Bronchial epithelial cell (primary cell): ENCODE measurements at places on chromosomes 12 and 14. TPM values are rescaled to one million over a fixed set of nuclear protein-coding genes. Genes with fewer than 3 reads are reported as not detected.

DNA sequence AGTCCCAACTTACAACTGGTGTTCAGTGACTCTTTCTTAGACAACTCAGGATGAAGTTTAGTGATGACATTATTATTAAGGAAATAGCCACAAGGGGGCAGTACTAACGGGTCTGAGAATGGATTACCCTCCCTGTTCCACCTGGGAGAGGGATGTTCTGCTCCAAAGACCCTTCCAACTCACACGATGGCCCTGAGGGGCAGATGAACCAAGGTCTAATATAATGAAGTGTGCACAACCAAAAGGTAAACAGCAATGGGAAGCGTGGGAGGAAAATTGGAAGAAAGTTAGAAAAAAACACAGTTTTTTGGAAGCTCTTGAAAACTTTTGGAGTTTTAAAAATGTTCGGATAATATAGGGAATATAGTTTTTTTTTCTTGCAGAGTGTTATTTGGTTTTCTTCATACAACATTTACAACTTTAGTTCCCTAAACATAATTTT, 24.0 kb downstream of the FGF6 start:
- peak; percentile 38 for DNase-seq

- DNase-seq, result no peak
These were observed 25.8 kb downstream of the PPP2R5E start for GRCh38 chr14:63517354-63517753.

The TPPP2 gene
- not detected in 2 replicates for total RNA-seq

- DNase-seq, result no peak
These were observed 12.3 kb downstream of the CDK17 start for GRCh38 chr12:96387981-96388380.

DNA sequence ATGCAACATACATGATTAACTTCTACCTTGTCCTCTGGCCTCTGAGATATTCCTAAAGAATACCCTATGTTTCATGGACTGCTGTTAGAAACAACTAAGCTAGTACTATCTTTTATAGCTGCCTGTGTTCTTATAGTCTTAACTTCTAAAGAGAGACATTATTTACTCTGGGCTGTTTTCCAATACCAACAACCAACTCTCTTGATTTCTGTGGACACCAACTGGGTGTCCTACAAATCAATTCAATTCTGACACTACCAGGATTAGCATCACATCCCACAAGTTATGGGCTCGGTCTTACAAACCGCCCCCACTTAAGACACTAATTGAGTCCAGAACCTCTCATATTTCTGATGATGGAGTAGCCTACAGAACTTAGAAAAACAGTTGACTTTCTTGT, 8.3 kb downstream of the XPOT start:
- DNase-seq, result no peak

DNA sequence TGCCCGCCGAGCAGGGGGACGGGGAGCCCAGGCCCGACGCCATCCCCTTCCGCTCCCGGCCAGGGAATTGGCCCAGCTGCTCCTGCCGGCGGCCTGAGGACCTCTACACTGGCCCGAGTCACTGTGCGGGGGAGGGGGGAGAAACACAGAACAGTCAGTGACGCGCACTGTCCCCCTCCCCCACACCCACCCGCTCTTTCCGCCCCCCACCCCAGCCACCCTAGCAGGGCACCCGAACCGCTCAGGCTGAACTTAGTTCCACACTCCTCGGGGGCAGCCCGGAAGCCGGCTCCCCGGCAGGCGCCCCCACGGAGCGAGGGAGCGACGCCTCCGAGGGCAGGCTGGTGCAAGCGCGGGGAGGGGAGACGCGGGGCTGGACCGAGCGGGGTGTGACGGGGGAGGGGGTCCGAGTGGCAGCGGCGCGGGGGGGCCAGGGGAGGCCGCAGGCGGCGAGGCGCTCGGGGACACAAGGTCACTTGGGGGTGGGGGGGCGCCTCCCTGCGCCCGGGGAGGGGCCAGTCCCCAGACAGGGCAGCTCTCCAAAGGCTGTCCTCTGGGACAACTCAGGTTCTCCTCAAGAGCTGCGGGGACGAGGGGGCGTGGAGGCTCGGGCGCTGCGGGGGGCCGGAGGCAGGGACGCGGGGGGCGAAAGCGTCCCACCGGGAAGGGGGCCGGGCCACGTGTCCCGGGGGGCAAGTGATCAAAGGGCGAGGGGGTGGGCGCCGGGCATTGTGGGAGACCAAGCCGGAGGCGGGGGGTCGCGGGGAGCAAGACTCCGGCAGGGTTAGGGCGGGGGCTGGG, 648 bp downstream of the CHD4 start:
- DNase-seq, result no peak

- no peak for DNase-seq
These were observed 15.3 kb downstream of the COQ10A start for GRCh38 chr12:56282030-56282429.

DNA sequence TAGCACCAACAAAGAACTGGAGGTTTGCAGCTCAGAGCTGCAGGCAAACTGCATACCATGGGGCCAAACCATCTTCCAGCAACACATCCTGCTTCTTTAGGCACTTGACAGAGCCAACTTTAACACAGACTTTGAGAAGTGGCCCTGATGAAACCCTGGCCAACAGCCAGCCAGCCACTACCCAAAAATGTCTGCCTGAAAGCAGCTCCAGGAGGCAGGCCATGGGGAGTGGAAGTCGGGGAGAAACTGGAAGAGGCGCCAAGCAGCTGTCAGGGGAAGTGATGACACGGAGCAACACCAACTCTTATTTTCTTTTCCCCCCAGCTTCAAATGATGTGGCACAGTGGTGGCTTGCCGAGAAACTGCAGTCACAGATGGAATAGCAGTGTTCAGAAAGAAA, 110.9 kb upstream of the PLXNC1 start:
- DNase-seq, result no peak

GRCh38 chr14:60197629-60198303, 32.6 kb upstream of the DHRS7 start:
- peak; percentile 49 for DNase-seq

The TNFAIP2 gene
- total RNA-seq, result 5.3 and 21.1 TPM in 2 replicates

- DNase-seq, result no peak
These were observed 138.3 kb downstream of the APAF1 start for GRCh38 chr12:98783420-98783819.

- no peak for DNase-seq
These were observed 682.4 kb downstream of the DIO2 start for GRCh38 chr14:79528828-79529416.

The PTPN21 gene
- 6.1 and 7.6 TPM in 2 replicates for total RNA-seq

GRCh38 chr12:80681287-80681686, 26.1 kb upstream of the MYF6 start:
- DNase-seq, result no peak

GRCh38 chr12:75190846-75191245, 18.8 kb downstream of the KCNC2 start:
- DNase-seq, result peak; percentile 84

GRCh38 chr14:95711476-95712176, 2.3 kb downstream of the TCL1A start:
- DNase-seq, result no peak

- peak; percentile 22 for DNase-seq
These were observed 147.0 kb downstream of the SLC16A7 start for GRCh38 chr12:59742841-59743240.

The KLRB1 gene
- total RNA-seq, result not detected in 2 replicates

- no peak for DNase-seq
These were observed 6.8 kb upstream of the KANSL2 start for GRCh38 chr12:48688836-48689235.

DNA sequence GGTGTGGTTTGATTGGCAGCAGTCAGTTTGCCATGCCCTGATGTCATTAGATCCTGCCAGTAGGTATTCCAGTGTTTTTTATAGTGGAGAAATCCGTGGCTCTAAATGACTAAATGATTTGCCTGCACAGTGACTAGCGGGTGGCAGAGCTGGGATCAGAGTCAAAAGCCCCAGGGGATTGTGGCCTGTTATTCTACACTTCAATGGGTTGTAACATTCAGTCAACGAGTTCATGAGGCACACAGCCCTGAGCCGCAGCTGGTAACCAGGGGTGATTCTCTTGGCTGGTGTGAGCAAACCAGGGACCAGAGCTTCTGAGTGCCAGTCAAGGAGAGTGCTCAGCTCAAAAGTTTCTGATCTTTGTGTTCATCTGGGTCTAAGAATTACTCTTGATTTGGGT, 1.8 kb downstream of the MYH6 start:
- no peak for DNase-seq

DNA sequence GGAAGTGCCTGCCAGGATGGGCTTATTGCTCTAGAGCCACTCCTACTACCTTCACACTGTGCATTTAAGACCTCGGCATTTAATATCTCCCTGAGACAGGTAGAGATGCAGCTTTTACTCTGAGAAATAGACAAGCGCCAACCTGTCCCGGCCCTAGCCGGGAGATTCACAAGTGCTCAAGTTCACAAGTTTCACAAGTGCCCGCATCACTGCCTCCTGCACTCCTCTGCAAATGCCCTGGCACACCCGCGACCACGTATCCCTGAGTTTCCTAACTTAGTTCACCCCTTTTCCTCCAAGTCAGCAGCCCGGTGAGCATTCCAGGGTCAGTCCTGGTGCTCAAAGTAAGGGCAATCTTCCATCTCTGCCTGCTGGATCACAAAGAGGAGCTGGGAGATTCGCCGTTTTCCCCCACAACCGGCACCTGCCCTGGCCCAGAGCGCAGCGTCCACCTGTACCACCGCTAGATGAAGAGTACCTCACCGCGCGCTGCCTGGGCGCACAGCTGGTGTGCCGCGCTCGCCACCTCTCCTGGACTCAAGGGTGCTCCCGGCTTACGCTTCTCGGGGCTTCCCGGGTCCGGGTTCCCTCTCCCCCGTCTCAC, 5.0 kb upstream of the SLC38A4 start:
- peak; percentile 61 for DNase-seq

DNA sequence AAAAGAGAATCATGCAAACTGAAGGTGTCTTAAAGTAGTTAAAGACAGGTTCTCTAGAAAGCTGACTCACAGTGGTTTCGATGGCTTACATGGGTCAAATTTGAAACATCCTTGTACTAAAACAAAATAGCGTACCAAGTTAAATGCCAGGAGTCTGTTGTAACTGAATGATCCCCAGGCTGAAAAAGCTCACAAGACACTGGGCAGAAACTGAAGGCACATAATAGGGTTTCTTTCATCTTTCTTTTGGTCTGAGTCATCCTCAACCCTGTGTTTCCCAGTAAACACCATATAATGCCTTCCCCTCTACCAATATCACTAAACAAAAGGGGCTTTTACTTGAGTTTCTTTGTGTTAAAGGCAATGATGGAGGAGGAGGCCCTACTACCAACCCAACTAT, 12.8 kb downstream of the ZFYVE1 start:
- no peak for DNase-seq

The GDF3 gene
- total RNA-seq, result not detected in 2 replicates

The TMPRSS12 gene
- total RNA-seq, result not detected in 2 replicates

The GARIN6 gene
- total RNA-seq, result not detected in 2 replicates

DNA sequence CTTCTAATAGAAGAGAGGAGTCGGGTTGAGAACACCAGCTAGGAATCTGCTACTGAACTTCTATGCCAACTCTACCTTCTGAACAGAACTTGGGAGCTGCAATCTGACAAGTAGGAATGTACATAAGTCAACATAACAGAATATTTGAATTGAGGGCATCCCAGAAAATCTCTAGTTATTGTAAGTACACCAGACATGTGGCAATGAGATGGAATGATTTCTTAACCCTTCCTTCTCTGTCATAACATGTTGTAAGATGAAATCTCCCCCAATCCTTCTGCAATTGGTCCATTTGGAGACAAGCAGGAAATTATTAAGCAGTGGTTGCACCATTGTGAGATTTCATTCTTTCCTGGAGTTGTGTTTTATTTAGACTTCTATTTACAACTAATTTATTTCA, 68.7 kb upstream of the TMPO start:
- peak; percentile 80 for DNase-seq

The TAS2R9 gene
- not detected in 2 replicates for total RNA-seq

The GPR132 gene
- 0.13 TPM in 1 of 2 replicates, not detected in the other for total RNA-seq

DNA sequence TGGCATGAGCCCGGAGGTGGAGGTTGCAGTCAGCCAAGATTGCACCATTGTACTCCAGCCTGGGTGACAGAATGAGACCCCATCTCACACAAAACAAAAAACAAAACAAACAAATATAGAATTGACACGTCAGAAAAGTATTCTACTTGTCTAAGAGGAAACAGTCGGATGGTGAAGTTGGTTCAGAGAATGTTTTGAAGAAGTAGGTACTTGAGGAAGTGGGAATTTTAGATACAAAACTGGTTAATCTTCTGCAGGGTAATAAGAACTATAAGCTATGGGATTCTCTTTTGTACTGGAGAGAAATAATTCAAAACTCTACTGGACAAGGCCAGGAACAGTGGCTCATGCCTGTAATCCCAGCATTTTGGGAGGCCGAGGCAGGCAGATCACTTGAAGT, 14.6 kb upstream of the TCTN1 start:
- DNase-seq, result no peak

GRCh38 chr12:103757248-103757647, 83.8 kb downstream of the NT5DC3 start:
- DNase-seq, result no peak

DNA sequence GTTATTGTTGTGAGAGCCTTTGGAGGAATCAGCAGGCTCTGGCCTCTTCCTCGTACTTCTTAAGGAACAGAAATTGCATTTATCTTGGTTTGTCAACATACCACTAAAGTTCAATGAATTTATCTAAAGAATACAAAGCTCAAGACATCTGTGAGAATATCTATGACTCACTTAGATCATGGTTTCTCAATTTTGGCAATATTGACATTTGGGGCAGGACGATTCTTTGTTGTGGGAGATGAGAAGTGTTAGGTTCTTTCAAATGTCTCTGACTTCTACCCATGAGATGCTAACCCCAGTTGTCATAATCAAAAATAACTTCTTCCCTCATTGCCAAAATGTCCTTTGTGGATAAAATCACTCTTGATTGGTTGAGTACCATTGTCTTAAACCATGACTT, 1190.3 kb downstream of the GALC start:
- DNase-seq, result no peak

DNA sequence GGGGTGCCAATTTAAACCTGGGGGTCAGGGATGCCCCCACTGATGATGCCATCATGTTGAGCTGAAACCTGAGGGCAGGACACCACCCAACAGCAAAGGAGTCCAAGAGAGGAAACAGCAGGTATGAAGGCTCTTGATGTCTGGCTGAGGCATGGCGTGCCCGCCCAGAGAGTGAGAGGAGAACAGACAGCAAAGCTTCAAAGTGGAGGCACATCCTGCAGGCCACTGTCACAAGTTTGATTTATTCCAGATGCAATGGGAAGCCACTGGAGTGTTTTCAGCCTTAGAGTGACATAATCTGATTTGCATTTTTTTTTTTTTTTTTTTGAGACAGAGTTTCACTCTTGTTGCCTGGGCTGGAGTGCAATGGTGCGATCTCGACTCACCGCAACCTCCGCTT, 34.8 kb downstream of the IRF2BPL start:
- no peak for DNase-seq

The CPM gene
- 7.1 and 28.5 TPM in 2 replicates for total RNA-seq

DNA sequence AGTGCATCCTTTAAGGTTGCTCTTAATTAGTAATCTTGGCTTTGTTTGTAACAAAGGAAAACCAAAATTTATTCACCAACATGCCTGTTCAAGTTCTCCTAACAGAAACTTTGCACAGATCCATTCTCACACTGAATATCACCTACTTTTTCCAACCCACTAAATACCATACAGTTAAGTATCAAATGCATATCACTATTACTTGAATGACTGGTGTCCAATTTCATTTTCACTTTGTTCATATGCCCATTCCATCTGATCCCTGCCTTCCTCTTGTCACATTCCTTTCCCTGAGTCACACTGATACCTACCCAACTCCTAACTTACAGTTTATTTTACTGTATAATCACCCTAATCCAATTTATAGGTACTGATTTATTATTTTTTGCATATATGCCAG, 286.4 kb downstream of the NELL2 start:
- peak; percentile 54 for DNase-seq

The TROAP gene
- total RNA-seq, result 2.6 and 5.2 TPM in 2 replicates

GRCh38 chr12:42463671-42464070, 125.9 kb downstream of the PRICKLE1 start:
- no peak for DNase-seq

GRCh38 chr14:76657846-76658245, 103.4 kb upstream of the VASH1 start:
- DNase-seq, result no peak

The DLK1 gene
- total RNA-seq, result not detected in 2 replicates
